Activated naive CD4-positive, alpha-beta T cell (primary cell): ENCODE measurements at places on chromosomes 11 and 22.

DNA sequence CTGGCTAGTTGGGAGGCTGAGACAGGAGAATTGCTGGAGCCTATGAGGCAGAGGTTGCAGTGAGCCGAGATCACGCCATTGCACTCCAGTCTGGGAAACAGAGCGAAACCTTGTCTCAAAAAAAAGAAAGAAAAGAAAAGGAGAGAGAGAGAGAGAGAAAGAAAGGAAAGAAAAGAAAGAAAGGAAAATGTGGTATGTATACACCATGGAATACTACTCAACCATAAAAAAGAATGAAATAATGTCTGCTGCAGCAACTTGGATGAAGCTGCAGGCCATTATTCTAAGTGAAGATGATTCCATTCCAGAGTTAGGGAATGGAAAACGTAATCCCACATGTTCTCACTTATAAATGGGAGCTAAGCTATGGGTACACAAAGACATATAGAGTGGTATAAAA, 30.8 kb downstream of the TTC28 start:
- DNase-seq, result no peak

DNA sequence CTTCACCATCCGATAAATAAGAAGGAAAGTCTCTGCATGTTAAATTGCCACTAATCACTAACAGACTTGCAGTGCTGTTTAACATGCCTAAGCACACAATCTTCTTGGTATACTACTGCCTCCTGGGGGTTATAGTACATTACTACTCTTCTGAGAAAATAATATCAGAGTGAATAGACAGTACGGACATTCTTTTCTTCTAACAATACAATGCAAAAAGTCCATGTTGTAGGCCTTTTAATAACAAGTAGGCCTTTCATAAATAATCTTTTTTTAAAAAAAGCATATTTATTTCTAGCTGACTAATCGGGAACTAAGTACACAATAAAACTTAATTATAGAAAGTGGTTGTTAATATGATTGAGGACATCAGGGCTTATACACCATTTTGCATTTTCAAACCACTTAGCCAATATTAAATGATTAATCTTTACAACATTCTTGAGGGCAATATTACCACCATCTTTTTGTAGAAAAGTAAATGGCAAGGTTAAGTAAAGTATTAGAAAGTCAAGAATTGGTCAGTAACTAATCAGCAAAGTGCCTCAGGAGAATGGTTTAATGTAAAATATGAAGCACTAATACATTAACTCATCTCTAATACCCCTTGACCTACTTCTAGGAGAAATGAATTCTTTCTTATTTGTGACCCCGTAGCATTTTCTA, 84.7 kb downstream of the TTC28 start:
- DNase-seq, result no peak

- DNase-seq, result no peak
These were observed 140.8 kb downstream of the TBC1D22A start for GRCh38 chr22:46902998-46903916.

DNA sequence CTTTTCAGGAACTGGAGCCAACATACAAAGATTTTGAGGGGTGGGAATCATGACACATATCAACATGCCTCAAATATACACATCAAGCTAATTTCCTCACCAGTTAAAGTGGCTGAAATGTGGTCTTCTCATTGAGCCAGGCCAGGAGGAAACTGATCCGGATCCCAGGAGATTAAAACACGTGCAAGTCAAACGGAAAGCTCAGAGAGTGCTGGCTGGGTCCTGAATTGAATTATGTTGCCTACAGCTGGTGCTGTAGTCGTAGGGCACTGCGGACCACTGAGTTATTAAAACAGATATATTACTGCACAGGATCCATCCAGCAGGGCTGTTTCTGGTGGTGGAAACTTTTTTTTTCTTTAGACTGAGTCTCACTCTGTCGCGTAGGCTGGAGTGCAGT, 14.1 kb upstream of the WNT7B start:
- no peak for DNase-seq

GRCh38 chr11:77353131-77353530, 51.6 kb upstream of the GDPD4 start:
- DNase-seq, result no peak
